Stimulated activated CD4-positive, alpha-beta T cell treated with anti-CD3 and anti-CD28 coated beads, Interleukin-4, amount 100 ng/mL, for 1 hour (primary cell): ENCODE measurements at places on chromosomes 12 and 14.
A peak's percentile ranks its signal among the peaks of the same experiment; 100 is the strongest.

GRCh38 chr12:110229409-110229808 is 51.6 kb upstream of the ATP2A2 start:
- no peak for DNase-seq

DNA sequence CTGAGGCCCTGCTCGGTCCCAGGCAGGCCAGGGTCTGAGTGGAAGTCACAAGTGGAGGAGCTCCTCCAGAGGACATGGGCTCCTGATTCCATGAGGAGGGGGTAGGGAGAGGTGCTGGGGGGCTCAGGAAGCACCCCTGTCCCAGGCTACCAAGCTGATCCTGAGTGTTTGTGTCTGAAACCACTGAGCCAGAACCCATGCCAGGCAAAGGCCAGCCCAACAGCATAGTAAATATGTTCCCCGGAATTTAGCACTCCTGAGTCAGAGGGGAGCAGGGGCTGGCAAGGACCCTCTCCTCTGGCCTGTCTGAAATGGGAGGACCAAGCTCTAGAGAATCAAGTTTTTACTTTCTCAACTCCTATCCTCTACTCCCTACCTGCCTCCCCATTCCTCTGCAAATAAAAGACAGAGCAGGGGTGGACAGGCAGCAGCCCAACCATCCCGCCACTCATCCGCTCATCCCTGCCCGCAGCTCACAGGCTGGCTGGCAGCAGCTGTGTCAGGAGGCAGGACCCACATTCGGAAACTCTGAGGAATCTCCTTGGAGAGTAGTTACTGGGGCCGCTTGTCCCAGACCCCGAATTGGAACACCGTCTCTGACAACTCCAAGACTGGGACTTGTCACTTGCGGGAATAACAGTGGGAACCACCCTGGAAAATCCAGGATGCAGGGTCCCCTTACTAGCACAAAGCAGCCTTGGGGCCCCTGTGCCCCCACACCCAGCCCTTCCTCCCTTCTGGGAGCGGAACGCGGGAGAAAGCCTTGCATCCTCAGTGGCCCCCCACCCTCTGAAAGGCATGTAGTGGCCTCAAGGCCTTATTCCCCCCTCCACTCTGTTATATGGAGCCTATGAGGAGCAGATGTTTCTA is 102.5 kb downstream of the ZFP36L1 start:
- no peak for DNase-seq

- DNase-seq, result no peak
Observed at GRCh38 chr12:129631316-129631715, 272.5 kb downstream of the TMEM132D start.

GRCh38 chr12:76588881-76589565 is 29.5 kb upstream of the OSBPL8 start:
- no peak for DNase-seq

DNA sequence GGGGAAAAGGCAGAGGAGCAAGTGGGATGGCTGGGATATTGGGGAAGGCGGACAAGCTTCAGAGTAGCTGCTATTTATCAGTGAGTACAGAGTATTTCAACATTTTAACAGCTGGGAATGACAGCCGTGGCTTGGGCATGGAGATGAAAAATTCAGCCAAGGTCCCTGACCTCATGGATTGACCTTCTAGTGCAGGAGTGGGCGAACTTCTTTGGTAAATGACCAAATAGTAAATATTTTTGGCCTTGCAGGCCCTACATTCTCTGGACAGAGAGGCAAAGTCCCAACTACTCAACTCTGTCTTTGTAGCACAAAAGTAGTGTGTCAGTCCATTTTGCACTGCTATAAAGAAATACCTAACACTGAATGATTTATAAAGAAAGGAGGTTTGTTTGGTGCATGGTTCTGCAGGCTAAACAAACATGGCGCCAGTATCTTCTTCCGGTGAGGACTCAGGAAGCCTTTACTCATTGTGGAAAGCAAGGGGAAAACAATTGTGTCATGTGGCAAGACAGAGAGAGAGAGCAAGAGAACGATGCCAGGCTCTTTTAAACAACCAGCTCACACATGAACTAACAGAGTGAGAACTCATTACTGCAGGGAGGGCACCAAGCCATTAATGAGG is 33.6 kb downstream of the TMEM233 start:
- no peak for DNase-seq

GRCh38 chr12:113853491-113853890 is 112.6 kb downstream of the RBM19 start:
- no peak for DNase-seq

DNA sequence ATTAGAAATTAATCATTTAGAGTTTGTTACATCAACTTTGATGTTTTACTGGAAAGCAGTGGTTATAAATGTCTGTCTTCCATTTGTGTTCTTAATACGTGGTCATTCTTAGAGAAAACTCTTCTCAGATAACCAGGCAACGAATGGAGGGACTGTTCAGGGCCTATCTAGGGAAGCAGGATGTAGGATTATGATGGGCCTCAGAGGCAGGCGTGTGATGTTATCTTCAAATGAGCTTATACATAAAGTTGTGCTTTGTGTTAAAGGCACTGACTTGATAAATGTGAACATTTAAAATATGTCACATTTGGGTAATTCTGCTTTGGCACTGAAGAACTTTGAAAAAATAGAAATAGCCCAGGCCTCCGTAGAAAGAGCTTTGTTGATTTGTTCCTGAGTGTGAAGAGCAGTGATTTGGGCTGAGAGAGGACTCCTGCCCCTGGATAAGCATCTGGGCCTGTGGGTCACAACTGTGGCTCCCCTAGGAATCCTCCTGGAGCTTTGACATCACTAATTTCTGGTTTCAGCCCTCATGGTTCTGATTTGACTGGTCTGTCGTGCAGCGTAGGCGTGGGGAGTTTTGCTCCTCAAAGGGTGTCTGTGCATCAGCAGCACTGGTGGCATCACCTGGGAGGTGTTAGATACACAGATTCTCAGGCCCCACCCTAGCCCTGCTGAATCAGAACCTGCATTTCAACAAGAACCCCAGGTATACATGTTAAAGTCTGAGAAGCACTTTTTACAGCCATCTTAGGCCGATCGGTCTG is 55.4 kb downstream of the SAMD4A start:
- DNase-seq, result peak; percentile 62

- no peak for DNase-seq
Observed at GRCh38 chr14:103366741-103367140, 18.5 kb upstream of the MARK3 start.

DNA sequence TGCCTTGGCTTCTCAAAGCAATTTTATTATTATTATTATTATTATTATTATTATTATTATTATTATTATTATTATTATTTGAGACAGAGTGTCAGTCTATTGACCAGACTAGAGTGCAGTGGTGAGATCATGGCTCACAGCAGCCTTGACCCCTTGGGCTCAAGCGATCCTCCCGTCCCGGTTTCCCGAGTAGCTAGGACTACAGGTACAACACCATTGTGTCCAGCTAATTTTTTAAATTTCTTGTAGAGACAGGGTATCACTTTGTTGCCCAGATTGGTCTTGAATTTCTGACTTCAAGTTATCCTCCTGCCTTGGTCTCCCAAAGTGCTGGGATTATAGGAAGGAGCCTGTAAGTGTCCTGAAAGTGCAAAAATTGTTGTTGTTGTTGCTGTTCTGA is 11.6 kb upstream of the AP4S1 start:
- DNase-seq, result no peak

DNA sequence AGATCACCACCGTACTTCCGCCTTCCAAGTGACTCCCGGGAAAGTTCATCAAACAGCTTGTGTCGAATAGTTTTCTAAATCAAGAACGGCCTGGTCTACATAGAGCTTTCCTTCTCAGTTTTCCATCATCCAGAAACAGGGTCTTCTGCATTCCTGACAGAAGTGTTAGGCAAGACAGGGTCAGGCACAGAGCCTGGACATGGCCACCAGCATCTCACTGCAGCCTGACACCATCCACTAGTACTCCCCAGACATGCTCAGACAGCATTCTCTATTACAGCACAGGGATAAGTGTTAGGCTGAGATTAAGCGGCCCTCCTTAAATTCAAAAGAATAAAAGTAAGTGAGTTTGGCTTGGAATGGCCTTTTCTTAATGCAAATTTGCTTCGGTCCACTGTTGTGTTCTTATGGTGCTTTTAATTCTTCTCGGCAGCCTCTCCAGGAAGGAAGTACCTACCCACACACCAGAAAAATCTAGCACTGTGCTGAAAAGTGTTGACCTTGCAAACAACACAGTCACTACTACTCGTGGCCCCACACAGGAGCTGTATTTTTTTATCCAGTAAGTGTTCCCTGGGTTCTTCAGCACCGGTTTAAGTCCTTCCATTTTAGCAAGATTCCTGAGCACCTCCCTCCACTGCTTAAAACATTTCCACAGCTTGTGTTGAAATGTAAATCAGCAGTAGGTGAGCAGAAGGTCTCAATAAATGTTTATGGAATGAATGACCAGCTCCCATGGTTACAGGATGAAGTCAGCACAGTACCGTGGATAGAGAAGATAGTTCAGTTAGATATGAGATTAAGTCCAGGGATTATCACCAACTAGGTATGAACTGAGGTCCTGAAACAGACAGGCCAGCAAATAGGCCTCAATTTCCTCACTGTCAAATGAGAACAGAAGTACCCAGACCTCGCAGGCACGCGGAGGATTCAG is 44.1 kb downstream of the SETD3 start:
- no peak for DNase-seq

GRCh38 chr14:100034961-100035500 is 30.2 kb upstream of the EVL start:
- no peak for DNase-seq

DNA sequence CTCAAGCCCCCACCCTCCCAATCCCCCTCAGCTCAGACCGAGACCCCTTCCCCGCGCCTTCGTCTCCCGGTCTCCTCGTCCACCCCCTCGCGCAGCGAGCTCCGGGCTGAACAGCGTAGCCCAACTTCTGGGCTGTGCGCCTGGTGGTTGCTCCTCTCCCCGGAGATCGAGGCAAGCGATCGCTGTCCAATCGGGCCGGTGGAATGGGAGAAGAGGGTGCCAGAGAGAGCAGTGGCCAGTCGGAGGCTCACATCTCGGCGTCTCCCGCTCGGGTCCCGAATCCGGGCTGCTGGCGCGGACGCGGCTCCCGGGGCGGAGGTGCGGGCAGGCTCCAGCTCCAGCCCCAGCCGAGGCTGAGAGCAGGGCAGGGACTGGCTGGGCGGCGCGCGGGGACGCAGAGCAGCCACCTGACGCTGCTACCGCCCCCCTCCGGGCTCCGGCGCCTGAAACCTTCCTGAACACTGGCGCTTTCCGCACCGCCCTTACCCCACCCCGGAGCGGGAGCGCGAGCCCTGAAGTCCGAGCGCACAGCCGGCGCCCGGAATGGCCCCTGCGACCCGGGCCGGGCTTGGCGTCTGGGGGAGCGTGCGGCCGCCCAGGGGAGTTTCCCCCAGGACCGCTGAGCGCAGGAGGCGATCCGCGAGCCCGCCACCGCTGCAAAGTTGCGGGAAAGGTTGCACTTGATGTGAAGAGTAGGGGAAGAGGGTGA is 508 bp upstream of the KCNH5 start:
- no peak for DNase-seq

DNA sequence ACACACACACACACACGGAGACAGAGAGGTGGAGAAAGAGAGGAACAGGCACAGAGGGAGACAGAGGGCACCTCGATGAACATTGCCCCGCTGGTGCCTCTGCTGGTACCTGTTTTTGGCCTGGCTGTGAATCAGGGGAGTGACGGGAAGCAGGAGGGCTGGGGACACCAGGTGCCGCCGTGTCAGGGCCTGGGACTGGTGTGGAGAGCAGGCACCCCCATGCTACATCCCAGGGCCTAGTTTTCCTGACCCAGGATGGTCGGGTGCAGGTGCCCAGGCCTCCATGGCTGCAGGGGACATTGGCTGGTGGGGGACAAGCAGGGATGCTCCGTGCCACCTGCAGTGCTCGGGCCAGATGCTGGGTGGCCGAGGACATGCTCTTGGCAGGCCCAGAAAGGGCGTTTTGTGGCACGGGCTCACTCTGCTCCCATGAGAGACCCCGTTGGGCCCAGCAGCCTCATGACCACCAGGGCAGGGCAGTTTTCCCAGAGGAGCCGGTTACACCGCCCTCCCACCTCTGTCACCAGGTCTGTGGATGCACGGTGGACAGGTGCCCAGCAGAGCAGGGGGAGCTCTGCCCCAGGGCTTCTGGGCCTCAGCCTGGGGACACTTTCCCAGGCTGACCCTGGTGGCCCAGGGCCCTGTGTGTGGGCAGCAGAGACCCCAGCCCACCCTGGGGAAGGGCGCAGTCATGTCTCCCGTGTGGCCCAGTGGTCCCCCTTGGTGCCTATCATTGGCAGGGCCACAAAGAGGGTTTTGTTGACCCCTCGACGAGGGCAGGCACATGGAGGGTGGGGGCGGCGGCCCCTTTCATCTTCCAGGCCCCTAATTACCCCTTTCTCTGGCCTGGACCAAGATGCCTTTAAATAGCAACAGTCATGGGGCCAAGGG is 207.5 kb upstream of the RTL1 start:
- no peak for DNase-seq

GRCh38 chr14:91238085-91238484 is 6.4 kb downstream of the GPR68 start:
- DNase-seq, result no peak

DNA sequence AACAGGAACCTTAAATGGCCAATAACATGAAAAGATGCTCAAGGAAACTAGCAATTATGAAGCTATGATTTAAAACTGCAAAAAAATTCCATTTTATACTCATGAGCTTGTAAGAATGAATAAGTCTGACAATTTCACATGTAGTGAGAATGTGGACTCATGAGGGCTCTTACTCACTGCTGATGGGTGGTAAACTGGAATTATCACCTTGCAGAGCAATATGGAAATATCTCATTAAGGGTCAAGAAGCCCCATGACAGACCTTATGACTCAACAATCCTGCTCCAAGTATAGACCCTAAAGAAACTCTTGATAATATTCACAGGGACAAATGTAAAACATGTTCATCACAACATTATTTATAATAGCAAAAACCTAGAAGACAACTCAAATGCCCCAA is 23.5 kb upstream of the SMAGP start:
- no peak for DNase-seq

- DNase-seq, result no peak
Observed at GRCh38 chr14:94747739-94748138, 22.2 kb downstream of the GSC start.

DNA sequence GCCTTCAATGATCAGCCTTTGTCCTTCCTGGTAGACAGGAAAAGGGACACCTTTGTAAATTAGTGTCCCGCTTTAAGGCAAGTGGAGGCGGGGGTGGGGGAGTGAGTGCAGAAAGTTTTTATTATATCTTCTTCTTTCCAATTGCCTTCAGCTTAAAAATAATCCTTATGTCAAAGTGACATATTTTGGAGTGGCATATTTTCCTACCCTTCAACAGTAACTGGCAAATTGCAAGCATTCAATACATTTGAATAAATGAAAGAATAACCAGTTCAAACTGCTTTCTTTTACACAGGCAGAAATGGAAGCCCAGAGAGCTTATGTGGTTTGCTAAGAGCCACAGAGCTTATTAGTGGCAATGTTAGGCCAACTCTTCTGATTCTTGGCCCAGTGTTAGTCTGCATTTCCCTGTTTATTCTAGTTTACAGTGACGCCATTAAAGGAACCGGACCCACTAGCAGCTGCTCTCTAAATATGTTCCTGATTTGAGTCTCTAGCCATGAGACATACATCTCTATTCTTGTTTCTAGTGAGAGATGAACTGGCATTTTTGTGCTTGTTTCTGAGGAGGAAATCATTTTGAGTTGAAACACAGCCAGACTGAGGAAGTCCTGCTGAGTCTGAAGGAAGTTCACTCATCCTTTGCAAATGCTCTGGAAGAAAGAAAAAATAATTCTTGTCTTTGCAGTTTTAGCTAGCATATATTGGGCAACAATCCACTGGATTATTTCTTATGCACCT is 468.7 kb downstream of the NOVA1 start:
- DNase-seq, result no peak
